ENCODE measurements at places on chromosomes 2 and 18.

GRCh38 chr2:231781798-231782726, 980 bp upstream of the PDE6D start:
- peak; percentile 15 for DNase-seq

GRCh38 chr2:179264368-179265081, at the start of gene SESTD1:
Gene SESTD1, minus strand, starts transcription at chr2:179264832. Its CDS starts 72,991 bp downstream, at chr2:179191841.
- DNase-seq: peak; percentile 77

- DNase-seq: no peak
Measured at GRCh38 chr2:143705108-143705707, 576.0 kb downstream of the ARHGAP15 start.

- DNase-seq: no peak
Measured at GRCh38 chr18:50079571-50080295, 115.2 kb downstream of the MYO5B start.

GRCh38 chr2:102094917-102095316, 47.6 kb upstream of the IL1R1 start:
- no peak for DNase-seq

DNA sequence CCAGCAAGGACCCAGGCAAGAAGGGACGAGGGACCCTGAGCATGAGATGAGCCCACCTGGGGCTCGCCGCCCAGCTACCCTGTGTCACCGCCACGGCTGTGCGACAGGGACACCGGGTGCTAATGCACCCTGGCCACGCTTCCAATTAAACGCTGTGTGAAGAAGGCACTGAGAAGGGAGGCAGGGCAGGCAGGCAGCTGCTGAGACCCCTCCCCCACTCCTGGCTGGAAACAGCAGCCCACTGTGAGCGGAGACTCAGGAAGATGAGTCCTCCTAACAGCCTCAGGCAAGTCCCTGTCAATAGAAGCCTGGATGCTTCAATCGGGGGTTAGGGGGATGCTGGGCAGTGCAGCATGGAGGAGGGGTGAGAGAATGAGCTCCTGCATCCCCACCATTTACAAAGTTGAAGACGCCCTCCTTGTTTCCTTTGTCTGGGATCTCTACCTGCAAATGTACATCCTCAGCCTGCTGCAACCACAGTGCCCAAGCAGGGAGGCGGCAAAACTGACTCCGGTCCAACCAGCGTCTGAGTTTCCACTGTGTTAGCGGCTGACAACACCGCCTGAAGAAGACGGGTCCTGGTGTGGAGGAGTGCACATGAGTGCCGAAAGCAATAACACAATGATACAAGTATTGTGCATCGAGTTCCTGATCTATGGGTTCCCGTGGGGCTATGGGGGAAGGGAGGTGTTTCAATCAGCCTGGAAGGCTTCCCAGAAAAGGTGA, 12.8 kb downstream of the TMEM163 start:
- peak; percentile 44 for DNase-seq

DNA sequence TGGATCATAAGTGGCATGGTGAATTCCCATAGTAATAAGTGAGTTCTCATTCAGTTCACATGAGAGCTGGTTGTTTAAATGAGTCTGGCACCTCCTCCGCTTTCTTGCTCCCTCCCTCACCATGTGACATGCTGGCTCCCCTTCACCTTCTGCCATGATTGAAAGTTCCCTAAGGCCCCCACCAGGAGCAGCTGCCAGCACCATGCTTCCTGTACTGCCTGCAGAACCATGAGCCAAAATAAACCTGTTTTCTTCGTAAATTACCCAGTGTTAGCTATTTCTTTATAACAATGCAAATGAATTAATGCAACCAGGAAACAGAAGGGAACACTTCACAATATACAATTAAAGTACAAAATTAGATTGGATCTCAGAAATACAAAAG, 257.0 kb downstream of the MREG start:
- DNase-seq: no peak

DNA sequence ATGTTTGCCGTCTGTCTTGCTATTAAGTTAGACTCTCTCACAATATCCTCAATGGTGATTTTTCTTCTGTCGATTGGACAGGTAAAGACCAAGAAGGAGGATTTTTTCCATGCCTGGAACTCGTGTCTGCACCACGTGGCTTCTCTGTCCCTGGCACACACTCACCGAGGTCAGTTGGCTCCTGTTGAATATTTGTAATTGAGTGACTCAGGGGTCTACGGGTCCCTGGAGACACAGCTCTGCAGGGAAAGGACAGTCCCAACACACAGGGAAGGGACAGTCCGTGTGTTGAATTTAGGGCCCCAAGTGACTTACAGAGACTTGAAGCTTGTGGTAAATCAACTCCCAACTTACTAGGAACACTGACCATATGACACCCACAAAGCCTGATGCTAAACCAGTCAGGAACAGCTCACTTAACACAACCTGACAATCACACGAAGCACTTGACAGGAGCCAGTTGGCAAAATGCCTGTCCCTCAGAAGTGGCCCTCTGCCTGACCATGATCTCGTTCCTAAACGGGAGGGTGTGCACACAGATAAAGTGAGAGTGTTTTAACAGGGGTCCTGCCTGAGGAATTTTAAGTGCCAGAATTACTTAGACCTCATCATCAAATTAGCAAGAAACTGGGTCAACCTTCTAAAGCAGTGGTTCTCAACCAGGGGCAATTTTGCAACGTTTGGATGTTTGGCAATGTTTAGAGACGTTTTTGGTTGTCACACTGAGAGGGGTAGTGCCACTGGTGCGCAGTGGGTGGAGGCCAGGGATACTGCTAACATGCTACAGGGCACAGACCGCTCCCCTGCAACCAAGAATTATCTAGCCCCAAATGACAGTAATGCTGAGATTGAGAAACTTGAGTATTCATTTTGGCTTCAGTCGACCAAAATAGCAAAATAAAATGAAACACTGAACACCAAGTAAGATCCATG, 88.9 kb upstream of the BCL2L11 start:
- DNase-seq: no peak

DNA sequence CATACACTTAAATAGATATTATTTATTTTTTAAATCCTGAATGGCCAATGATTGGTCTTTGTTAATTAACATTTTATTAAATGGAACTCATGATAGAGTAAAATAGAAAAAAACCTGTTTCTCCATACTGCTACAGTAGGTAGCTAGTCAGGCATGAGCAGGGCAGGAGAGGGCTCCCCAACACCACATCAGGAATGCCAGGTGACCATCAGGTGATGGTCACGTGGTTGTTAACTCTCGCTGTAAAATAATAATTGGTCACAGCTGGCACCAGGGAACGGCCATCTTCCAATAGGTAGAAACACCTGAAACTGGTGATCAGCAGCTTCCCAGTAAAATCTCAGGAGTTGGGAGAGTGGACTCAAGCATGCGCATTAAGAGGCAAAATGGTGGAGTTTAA, 172.2 kb downstream of the MEIS1 start:
- no peak for DNase-seq

All from endothelial cell (in vitro differentiated cells).